ENCODE measurements at places on chromosomes 1 and 21. TPM values are rescaled to one million over a fixed set of nuclear protein-coding genes. Genes with fewer than 3 reads are reported as not detected.

TEDDM1 gene
- total RNA-seq: not detected

SYCP1 gene
- not detected for total RNA-seq

TINAGL1 gene
- total RNA-seq: not detected

WNT3A gene
- total RNA-seq: not detected

TMPRSS3 gene
- 50.7 TPM for total RNA-seq

CFHR4 gene
- total RNA-seq: not detected

OR2T11 gene
- not detected for total RNA-seq

Measured in activated naive CD8-positive, alpha-beta T cell treated with anti-CD3 and anti-CD28 coated beads for 36 hours (primary cell).